ENCODE measurements at places on chromosomes 3 and 15.

- no peak for DNase-seq
Measured at GRCh38 chr15:39465843-39466749, 114.8 kb upstream of the THBS1 start.

DNA sequence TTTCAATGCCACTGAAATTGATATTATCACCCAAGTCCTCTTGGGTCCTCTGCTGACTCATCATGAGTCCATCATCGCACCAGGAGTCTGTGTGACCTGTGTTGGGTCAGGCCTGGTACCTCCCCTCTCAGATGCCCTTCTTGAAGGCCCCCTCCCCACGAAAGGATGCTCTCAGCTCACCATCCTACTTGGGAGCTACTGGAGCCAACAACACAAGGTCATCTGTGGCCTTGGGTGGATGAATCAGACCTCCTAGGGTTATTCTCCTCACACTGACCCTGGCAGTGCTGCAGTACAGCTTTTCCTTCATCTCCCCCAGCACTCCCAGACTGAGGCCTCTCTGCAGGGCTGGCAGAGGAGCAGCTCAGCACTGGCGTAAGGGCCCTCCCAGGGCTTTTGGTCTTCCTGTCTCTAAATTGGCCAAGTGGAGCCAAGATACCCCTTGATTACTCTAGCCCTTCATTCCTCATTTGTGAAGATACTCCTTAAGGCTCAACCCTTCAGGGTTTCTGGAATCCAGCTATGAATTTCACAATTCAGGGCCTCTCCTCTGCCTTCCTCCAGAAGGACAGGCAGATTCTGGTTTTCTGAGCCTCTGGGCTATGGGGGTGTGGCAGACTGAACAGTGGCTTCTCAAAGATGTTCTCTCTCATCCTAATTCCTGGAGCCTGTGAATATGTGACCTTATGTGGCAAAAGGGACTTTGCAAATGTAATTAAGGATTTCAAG, 80.7 kb upstream of the GSK3B start:
- no peak for DNase-seq

GRCh38 chr3:191327526-191327925, 1.7 kb upstream of the CCDC50 start:
- no peak for DNase-seq

- DNase-seq: no peak
Measured at GRCh38 chr3:148682997-148683396, 14.7 kb upstream of the AGTR1 start.

- DNase-seq: no peak
Measured at GRCh38 chr3:137349557-137350348, 392.0 kb downstream of the IL20RB start.

GRCh38 chr3:10438902-10439610, 66.3 kb downstream of the ATP2B2 start:
- no peak for DNase-seq

DNA sequence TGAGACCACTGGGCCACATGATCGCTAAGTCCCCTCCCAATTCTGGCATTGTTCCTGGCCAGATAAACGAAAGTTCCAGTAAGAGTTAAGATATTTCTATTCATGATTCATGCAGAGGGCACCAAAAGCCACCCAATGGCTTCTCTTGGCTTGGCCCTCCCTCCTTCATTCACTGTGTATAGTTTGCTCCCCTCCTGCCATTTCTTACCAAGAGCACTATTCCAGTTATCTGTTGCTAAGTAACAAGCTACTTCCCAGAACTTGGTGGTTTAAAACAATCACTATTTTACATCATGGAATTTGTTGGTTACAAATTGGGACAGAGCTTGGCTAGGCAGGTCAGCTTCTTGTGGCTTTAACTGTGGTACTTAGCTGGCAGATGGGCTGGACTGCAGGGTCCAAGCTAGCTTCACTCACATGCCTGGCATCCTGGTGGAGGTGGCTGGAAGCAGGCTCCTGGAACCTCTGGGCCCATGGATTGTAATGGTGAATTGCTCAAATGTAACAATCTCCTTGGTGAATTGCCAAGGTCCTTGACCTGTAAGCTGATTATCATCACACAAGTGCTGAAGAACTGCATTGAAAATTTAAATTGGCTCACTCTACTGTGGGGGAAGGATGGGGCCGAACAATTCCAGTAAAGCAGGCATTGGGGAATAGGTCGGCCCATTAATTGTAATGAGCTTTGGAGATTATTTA, 16.6 kb downstream of the EAF1 start:
- DNase-seq: no peak

GRCh38 chr15:29268706-29269484, 727 bp downstream of the NSMCE3 start:
- peak; percentile 61 for DNase-seq

DNA sequence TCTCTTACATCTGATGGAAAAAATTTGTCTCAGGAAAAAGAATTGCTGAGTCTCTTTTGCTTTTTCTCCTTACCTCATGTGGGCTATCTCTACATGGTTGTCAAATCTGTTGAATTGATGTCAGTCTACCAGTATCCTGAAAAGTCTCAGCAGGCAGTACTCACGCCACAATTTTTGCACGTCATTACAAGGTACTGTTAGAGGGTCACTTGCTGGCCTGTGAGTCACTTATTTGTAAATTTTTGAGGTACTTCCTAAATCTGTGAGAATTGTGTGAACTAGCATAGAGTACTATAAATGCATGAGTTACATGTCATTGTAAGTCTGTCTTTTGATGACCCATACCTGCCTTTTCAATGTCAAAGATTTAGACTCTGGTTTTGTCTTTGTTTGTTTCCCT, 15.9 kb downstream of the HPS3 start:
- no peak for DNase-seq

DNA sequence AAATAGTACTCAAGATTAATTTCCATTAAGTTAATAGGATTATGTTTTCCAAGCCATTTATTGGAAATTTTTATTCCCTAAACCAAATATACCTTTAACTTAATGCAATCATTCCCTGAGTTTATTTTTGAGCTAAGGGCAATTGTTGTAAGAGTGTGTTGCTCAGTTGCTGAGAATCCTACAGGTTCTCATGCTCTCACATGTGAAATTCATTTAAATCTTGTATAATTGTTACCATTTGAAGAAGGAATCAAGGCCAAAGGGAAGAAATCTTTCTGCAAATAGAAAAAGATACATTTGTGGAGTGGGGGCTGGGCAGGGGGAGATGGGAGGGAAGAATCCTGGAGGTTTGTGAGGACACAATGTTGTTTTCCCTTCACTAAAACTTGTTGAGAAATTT, 202.7 kb upstream of the STRIT1 start:
- no peak for DNase-seq

DNA sequence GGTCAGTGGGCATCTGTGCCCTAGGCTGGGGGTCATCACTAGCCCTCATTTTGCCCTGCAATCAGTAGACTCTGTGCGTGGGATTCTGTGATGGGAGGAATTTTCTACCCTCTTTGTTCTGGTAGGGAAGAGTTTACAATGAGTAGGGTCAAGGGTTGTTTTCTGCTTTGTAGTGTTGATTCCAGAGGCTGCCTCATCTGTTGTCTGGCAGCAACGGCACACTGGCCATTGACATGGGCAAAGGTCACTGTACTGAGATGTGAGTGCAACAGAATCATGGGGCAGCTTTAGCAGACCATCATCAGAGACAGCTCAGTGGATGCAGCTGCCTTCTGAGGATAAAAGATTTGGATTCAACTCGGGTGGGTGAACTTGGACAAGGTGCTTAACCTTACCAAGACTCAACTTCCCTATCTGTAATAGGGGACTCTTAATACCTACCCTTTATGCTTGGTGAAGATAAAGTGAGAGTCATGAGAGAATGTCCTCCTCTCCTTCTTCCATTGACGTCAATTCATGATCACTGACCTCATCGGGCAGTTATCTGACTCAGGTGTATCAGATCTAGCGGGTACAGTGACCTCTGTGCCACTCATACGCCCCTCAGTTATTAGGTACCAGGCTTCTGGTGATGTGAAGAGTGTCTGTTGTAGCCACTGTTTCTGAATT, 127.5 kb downstream of the RPLP1 start:
- no peak for DNase-seq

- no peak for DNase-seq
Measured at GRCh38 chr3:31714495-31715280, 182.0 kb downstream of the STT3B start.

DNA sequence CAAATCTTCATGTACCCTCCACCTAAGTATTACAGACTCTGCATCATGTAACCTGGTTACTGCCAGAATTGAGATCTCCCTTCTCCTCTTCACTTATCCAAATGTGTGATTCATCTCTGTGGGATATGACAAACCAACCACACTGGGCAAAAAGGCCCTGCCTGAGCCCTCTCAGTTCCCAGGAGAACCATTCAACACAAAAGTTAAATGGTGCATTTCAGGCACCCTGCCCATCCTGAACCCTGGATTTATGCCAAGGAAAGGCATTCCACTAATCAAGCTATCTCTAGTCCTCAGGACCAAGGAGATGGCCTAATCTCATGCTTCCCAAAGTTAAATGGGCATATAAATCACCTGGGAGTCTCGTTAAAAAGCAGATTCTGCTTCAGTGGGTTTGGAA, 108.5 kb downstream of the TNIK start:
- DNase-seq: no peak

GRCh38 chr3:94612631-94613030, 549.8 kb downstream of the NSUN3 start:
- DNase-seq: no peak

GRCh38 chr3:160949460-160949859, 155.7 kb downstream of the B3GALNT1 start:
- peak; percentile 11 for DNase-seq

- no peak for DNase-seq
Measured at GRCh38 chr3:50608278-50608677, 3.3 kb downstream of the CISH start.

- DNase-seq: no peak
Measured at GRCh38 chr3:142934887-142935269, 28.6 kb downstream of the PAQR9 start.

DNA sequence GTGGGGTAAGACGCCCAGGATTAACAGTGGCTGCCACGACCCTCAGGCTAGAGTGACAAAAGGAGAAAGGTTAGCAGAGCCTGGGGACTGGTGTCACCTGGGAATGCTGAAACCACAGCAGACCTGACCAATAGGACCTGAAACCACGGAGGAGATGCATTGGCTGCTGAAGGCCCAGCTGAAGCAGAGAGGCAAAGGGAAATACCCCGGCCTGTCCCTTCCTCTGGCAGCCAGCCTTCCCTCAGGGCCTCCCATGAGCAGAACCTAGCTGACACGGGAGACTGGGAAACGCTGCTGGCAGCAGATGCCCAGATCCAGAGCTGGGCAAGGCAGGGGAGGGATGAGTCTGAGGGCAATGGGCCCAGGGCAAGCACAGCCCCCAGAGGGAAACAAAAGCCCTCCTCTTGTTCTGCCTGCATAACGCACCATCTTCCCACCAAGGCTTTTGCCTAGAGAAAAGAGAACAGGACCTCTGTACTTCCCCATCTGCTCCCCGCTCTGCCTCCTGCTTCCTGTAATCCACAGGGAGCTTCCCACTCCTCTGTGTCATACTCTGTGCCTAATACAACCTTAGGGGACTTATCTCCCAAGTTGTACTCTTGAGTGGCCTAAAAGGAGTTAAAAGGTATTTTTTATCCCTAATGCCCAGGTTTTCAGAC, 216.2 kb downstream of the ABHD5 start:
- DNase-seq: no peak

DNA sequence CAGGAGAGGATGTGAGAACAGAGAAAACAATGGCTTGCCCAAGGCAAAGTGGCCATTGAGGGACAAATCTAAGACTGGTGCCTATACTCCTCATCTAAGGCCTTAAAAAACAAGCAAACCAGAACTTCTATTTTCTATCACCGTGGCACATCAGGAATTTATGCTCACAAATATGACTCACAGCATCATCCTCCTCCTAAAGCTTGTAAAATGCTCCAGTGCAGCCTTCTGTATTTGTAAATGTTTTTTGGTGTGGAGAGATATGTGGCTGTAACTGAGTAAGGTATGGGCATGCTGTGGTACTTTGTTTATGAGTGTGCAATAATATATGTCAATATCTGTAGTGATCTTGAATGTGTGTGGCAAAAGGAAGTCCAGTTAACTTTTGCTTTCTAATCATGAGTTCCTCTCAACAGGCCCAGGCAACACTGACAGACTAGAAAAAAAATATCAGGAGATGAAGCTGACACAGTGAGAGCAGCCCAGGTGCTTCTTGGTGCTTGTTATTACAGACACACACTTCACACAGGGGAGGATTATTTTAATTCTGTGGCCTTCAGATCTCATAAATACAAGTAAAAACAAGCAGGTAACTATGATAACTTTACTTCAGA, 60.3 kb downstream of the CTNNB1 start:
- DNase-seq: no peak

- no peak for DNase-seq
Measured at GRCh38 chr3:31004025-31004678, 109.7 kb upstream of the GADL1 start.

DNA sequence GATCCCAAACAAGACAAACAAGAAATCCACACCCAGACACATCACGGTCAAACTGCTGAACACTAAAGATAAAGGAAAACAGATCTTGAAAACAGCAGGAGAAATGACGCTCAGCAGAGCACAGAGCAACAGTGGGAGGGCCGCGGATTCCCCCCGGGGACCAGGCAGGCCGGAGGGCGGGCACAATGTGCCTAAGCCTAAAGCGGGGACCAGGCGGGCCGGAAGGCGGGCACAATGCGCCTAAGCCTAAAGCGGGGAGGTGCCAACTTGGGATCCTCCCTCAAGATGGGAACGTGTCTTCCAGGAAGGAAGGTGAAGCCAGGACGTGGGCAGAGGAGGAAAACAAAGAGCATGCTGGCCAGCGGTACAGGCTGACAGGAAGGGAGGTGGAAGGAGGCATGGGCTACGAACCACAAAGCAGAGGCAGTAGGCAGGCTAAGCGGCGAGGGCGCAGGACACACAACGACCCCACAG, 31.1 kb downstream of the CYFIP1 start:
- DNase-seq: peak; percentile 44

DNA sequence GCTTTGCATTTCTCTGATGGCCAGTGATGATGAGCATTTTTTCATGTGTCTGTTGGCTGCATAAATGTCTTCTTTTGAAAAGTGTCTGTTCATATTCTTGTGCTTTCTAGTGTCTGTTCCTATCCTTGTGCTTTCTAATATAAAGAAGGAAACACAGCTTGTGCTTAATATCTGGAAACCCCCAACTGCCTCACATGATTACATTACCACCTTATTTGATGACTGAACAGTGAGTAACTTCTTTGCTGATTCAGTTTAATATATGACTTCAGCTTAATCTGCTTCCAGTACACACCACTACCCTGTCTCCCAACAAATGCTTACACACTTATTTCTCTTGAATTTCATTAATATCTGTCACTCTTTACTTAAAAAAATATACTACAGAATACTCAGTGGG, 835.1 kb downstream of the EDEM1 start:
- DNase-seq: no peak

All from stimulated activated naive CD8-positive, alpha-beta T cell treated with anti-CD3 and anti-CD28 coated beads, Interleukin-15, amount 100 ng/mL, for 72 hours (primary cell).